GM12865 (cell line): ENCODE measurements at places on chromosomes 11 and 22.

DNA sequence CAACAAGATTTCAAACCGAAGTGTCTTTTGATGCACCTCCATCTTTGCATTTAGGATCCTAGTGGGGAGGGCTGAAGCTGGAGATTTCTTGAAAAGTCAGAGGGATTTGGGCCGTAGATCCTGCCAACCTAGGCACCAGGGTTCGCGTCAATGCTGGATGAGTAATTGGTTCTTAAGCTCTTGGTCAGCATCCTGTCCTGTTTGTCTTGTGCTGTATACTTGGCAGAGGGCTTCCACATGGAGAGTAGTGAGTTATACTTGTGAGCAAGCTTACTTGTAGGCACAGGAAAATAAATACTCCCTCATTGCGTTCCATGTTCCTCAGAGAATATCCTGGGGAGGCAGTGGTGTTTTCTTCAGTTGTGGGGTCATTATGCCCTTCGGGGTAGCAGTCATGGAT, 12.6 kb downstream of the INSC start:
- DNase-seq: no peak

DNA sequence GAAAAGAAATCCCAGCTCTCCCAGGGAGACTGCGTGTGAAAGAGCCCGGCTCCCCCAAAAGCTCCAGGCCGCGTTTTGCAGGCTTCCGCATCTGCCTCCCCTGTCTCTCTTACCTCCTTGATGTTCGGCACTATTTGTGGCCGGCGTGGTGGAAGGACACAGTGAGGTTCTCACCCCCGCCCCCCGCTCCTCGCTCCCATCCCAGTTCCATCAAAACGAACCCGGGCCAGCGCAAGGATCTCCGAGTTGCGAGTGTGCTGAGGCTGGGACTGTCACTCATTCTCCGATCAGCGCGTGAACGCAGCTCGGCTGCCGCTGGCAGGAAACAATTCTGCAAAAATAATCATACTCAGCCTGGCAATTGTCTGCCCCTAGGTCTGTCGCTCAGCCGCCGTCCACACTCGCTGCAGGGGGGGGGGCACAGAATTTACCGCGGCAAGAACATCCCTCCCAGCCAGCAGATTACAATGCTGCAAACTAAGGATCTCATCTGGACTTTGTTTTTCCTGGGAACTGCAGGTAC, at the start of gene NCAM1:
TSS of gene NCAM1 (plus strand) at position 275 of the 523 bp plus-strand sequence.
- DNase-seq: peak; percentile 12

- peak; percentile 27 for DNase-seq
Observed at GRCh38 chr11:64864135-64864472, 14.3 kb downstream of the EHD1 start.

GRCh38 chr22:40499209-40499623, 128.8 kb downstream of the SGSM3 start:
- peak; percentile 72 for DNase-seq

GRCh38 chr11:72668629-72669347, 5.4 kb downstream of the PDE2A start:
- DNase-seq: peak; percentile 93

GRCh38 chr11:103530257-103530656, 421.0 kb downstream of the DYNC2H1 start:
- no peak for DNase-seq

- no peak for DNase-seq
Observed at GRCh38 chr11:19905280-19905853, 192.7 kb downstream of the NAV2 start.
